CD14-positive monocyte (primary cell): ENCODE measurements at places on chromosomes 3 and 15. TPM values are rescaled to one million over a fixed set of nuclear protein-coding genes. Genes with fewer than 3 reads are reported as not detected.

DNA sequence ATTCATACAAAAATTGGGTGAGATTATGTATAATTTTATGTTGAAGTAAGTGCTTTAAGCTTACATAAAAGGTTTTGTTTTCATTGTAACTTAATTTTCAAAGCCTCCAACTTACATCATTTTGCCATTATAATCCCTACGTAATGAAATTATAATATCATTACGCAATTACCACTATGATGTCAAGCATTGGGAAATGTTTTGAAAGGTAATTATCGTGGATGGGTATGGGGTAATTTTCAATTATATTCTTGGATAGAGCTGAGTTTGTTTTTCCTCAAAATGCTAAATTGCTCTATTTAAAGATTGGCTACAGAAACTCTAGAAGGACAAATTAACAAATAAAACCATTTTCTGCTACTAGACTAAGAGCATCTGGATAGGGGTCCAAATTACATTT is 80.2 kb upstream of the FAM3D start:
- no peaks in the 10 kb centered on the region for H3K27me3 ChIP-seq
- DNase-seq = no peak
- H3K4me3 ChIP-seq = no peak overlapping the region
- no peaks in the 10 kb centered on the region for H3K4me1 ChIP-seq
- H3K36me3 ChIP-seq = no peaks in the 10 kb centered on the region

DNA sequence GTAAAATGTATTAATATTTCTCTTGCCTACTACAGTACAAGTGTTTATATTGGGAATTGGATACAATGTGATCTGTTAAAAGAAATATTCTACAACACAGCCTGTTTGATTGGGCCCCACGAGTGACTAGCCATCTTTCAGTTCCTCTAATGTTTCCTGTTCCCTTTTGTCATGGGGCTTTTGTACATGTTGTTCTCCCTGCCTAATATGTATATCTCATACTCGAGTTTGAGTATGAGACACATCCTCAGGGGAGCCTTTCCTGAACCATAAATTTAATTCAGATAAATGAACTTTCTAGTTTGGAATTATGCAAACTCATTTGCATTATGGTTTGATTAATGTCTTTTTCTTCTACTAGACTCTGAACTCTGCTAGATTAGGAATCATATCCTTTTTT is 65.5 kb downstream of the MEF2A start:
- peak overlapping the region; percentile 97 for H3K27ac ChIP-seq
- H3K4me1 ChIP-seq = peaks cover 53% of the 10 kb centered on the region
- H3K4me3 ChIP-seq = no peak overlapping the region
- H3K36me3 ChIP-seq = peaks cover 31% of the 10 kb centered on the region

DNA sequence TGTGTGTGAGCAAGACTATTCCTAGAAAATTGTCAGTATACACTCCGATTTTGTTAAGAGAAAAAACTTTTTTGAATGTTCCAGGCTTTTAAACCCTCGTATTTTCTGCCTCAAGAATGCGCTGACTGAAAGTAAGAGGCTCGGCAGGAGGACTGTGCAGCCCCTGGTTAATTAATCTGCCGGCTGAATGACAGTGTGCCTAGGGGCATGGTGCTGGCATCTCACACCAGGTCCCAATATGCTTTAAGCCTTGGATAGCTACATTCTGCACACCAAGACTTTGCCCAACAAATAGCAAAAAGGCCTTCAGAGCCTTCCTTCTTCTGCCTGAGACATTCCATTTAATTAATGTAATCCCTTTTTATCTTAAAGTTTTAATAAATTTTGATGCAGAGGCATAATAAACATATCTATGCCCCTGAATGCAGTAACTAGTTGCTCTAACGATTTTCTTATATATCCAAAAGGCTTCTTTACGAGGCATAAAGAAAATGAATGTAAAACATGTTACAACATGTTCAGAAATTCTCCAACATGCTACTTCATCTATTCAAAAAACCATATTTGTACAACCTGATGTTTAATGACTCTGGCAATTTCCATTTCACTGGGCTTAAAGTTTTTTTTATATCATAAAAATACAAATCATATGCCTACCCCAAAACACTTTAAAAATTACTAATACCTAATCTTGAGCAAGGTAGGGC is 37.9 kb downstream of the DPH6 start:
- H3K36me3 ChIP-seq = no peaks in the 10 kb centered on the region
- no peak for DNase-seq
- no peak overlapping the region for H3K4me3 ChIP-seq
- H3K27me3 ChIP-seq = no peaks in the 10 kb centered on the region
- peaks cover 3% of the 10 kb centered on the region for H3K4me1 ChIP-seq

DNA sequence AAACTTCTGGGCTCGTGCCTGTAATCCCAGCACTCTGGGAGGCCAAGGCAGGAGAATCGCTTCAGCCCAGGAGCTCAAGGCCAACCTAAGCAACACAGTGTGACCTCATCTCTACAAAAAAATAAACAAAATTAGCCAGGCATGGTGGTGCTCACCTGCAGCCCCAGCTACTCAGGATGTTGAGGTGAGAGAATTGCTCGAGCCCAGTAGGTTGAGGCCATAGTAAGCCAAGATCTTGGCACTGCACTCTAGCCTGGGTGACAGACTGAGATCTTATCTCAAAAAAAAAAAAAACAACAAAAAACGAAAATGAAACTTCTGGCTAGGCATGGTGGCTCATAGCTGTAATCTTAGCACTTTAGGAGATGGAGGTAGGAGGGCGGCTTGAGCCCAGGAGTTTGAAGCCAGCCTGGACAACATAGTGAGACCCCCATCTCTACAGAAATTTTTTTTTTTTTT is 53.7 kb downstream of the PIK3CB start:
- H3K4me1 ChIP-seq = peaks cover 7% of the 10 kb centered on the region
- peak overlapping the region; percentile 37 for H3K27ac ChIP-seq

The CTXN2 gene
- not detected in 2 replicates for polyA plus RNA-seq

DNA sequence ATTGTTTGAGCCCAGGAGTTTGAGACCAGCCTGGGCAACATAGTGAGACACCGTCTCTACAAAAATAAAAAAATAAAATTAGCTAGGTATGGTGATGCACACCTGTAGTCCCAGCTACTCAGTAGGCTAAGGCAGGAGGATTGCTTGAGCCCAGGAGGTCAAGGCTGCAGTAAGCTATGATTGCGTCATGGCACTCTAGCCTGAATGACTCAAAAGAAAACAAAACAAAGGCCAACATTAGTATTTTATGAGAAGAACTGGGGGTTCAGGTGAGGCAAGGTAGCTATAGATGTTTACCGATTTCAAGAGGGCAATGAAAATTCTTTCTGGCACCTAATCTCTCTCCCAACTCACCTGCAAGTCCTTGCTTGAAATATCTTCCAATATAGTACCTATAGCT is 77.2 kb downstream of the GREM1 start:
- H3K27me3 ChIP-seq = no peaks in the 10 kb centered on the region
- H3K4me3 ChIP-seq = no peak overlapping the region
- H3K36me3 ChIP-seq = no peaks in the 10 kb centered on the region

The MTFMT gene
- polyA plus RNA-seq = 9.0 TPM

DNA sequence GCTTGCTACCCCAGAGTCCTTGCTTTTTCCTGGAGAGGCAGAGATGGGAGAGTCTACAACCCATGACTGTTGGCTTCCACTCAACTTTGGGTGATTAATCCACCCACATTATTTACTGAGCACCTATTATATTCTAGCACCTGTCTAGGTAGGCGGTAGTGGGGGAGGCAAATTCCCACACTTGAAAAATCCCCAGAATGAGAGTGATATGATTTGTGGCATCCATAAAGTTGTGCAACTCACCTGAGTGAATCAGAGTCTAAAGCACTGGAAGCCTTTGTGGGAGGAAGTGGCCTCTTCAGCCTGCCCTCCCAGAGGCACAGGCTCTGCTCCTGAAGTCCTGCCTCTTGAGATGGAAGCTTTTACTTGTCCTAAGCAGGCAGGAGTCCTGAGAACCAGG is 40.4 kb upstream of the CTNNB1 start:
- H3K36me3 ChIP-seq = no peaks in the 10 kb centered on the region
- peak; percentile 18 for DNase-seq
- peaks cover 6% of the 10 kb centered on the region for H3K4me1 ChIP-seq
- H3K27me3 ChIP-seq = no peaks in the 10 kb centered on the region
- H3K27ac ChIP-seq = no peak overlapping the region

DNA sequence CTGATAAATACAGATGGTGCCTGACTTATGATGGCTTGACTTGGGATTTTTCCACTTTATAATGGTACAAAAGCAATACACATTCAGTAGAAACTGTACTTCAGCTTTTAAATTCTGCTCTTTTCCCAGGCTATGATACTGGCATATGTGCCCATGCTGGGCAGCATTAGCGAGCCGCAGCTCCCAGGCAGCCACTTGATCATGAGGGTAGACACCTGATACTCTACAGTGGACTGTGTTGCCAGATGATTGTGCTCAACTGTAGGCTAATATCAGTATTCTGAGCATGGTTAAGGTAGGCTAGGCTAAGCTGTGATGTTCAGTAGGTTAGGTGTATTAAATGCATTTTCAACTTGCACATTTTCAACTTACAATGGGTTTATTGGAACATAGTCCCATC is 17.7 kb upstream of the FEM1B start:
- no peaks in the 10 kb centered on the region for H3K36me3 ChIP-seq
- no peak overlapping the region for H3K4me3 ChIP-seq
- H3K27me3 ChIP-seq = peaks cover 15% of the 10 kb centered on the region
- H3K27ac ChIP-seq = no peak overlapping the region

GRCh38 chr15:77014132-77015081 is 19.5 kb downstream of the PSTPIP1 start:
- H3K4me3 ChIP-seq = no peak overlapping the region
- H3K27ac ChIP-seq = peak overlapping the region; percentile 83
- H3K27me3 ChIP-seq = no peaks in the 10 kb centered on the region
- peak; percentile 76 for DNase-seq
- peaks cover 41% of the 10 kb centered on the region for H3K36me3 ChIP-seq

The TIPIN gene
- 0.64 and 1.4 TPM in 2 replicates for polyA plus RNA-seq

DNA sequence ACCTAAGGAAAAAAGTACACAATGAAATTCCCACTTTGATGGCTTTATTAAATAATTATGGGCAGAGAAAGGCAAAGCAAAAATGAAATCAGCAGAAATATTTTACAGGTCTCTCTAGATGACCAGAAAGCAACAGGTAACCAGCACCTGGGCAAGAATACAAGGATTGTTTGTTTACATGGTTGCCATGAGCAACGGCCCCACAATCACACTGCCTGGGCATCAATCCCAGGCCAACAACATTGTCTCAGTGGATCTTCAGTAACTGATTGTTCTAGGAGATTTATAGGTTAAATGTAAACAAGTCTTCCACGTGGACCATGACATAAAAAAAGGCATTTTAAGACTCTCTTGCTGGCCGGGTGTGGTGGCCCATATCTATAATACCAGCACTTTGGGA is 82.6 kb downstream of the PDZRN3 start:
- H3K4me1 ChIP-seq = no peaks in the 10 kb centered on the region
- no peak for DNase-seq
- no peak overlapping the region for H3K4me3 ChIP-seq
- H3K27me3 ChIP-seq = no peaks in the 10 kb centered on the region

- H3K27me3 ChIP-seq = no peaks in the 10 kb centered on the region
- no peaks in the 10 kb centered on the region for H3K36me3 ChIP-seq
- peaks cover 46% of the 10 kb centered on the region for H3K4me1 ChIP-seq
- peak; percentile 36 for DNase-seq
These were observed 32.3 kb downstream of the C3orf62 start for GRCh38 chr3:49244581-49245205.

DNA sequence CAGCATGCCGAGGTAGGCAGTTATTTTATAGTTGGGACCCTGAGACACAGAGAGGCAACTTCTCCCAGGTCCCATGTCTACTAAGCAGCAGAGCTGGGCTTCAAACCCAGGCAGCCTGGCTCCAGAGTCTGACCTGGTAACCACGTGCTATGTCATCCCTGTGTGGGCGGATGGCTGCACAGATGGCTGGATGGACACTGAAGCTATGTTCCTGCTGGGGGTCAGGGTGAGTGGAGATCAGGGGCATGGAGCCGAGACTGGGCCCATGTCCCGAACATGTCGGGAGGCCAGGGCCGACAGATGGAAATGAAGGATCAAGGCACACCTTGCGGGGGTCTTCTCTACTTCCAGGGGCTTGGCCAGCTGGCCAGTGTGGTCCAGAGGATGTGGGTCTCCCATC is 9.3 kb upstream of the FBLN2 start:
- no peaks in the 10 kb centered on the region for H3K27me3 ChIP-seq
- H3K36me3 ChIP-seq = no peaks in the 10 kb centered on the region
- H3K4me1 ChIP-seq = no peaks in the 10 kb centered on the region
- no peak overlapping the region for H3K4me3 ChIP-seq

DNA sequence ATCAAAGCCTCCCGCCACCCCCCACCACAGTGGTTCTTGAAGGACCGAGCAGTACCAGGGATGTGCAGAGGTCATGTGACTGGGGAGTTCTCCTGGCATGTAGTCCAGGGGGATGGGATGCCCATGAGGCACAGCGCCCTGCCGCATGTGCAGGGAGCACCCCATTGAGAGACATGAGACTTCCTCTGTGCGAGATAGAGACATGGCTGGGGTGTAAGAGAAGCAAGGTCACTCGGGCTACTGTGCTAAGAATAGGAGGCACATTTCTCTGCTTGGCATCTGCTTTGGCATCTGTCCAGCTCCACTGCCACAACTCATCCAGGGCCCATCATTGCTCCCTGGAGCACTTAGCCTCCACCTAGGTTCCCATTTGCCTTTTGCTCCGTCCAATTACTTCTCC is 2.4 kb upstream of the CYP1A1 start:
- peaks cover 15% of the 10 kb centered on the region for H3K4me1 ChIP-seq
- no peak overlapping the region for H3K27ac ChIP-seq
- DNase-seq = no peak

DNA sequence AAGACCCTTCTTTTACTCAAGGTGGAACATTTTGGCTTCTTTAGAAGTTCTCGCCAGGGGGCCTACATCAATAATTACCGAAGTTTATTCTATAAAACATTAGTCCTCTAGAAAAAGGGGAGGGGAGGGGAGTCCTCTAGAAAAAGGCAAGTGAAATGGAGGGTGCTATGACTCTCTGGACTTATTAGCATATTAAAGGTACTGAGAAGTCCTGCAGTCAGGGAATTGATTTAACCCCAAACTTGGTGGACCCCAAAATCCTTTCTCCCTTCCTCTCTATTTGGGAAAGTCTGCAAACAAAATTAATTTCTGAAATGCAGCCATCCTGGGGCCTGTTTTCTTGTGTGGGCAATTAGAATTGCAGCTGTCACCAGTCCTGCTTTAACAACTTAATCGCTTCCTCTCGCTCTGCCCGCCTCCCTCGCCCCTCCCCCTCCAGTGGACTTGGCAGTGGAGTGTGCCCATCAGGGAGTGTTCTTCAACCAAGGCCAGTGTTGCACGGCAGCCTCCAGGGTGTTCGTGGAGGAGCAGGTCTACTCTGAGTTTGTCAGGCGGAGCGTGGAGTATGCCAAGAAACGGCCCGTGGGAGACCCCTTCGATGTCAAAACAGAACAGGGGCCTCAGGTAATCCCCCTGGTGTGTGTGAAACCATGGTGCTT is 18.9 kb upstream of the LRRK1 start:
- peaks cover 14% of the 10 kb centered on the region for H3K4me1 ChIP-seq
- H3K27ac ChIP-seq = no peak overlapping the region
- no peak for DNase-seq

DNA sequence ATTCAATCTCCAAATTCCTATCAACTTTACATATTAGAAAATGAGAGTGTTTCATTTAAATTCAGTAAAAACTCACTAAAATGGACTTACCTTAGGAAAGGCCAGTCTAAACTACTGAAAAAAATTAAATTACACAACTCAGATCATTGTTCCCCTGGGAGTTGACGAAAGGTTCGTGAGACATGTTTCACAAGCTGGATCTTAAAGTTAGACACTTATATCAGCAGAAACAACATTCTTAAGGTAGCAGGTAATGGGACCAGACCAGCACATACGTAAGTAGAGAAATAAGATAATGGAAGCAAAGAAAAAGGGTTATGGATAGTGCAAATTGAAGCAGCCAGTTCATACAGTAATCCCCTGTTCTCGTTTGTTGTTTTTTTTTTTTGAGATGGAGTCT is 8.9 kb downstream of the RFX7 start:
- no peaks in the 10 kb centered on the region for H3K4me1 ChIP-seq
- no peaks in the 10 kb centered on the region for H3K27me3 ChIP-seq
- no peak overlapping the region for H3K4me3 ChIP-seq
- no peak overlapping the region for H3K27ac ChIP-seq
- no peak for DNase-seq
